ENCODE measurements at places on chromosomes 13 and 19. TPM values are rescaled to one million over a fixed set of nuclear protein-coding genes. Genes with fewer than 3 reads are reported as not detected.

ERFL gene
- not detected for total RNA-seq

DNA sequence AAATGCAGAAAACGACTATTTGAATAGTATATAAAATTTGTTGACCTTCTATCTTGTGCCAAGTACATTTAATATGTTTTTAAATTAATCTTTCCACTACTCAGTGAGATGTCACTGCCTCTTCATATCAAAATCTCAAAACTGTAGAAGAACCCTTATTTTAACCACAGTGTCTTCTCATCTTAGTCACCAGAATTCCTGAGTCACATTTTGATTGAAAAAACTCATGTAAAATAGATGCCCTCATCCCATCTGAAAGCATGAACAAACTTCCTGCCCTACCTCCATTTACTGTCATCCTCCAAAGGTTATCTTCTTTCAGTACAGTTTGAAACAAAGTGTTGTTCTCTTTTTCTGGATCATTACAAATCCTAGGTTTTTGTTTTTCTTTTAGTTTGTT, 1215.4 kb downstream of the PCDH9 start:
- H3K36me3 ChIP-seq, result no peaks in the 10 kb centered on the region
- no peak overlapping the region for H3K27ac ChIP-seq
- H3K4me1 ChIP-seq, result no peaks in the 10 kb centered on the region
- no peak for DNase-seq

DNA sequence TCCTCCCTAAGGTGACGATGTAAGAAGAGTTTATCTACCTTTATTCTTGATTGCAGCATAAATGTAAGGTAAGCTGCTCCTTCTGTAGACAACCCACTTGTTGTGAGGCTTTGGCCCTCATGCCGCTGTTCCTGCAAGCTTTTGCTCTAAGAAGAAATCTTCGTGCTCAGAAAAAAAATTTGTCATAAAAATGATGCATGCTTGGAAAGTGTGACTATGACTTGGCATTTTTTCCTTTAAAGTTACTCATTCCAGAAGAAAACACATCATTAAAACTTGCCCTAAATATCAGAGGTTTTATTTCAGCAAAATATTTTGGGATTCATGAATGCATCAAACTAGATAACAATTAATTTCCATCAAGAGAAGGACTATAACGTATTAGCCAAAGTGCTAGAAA, 39.8 kb downstream of the KCTD12 start:
- H3K4me1 ChIP-seq, result no peaks in the 10 kb centered on the region
- H3K27me3 ChIP-seq, result no peaks in the 10 kb centered on the region
- no peak for DNase-seq
- peak overlapping the region; percentile 12 for H3K27ac ChIP-seq
- no peaks in the 10 kb centered on the region for H3K36me3 ChIP-seq

DNA sequence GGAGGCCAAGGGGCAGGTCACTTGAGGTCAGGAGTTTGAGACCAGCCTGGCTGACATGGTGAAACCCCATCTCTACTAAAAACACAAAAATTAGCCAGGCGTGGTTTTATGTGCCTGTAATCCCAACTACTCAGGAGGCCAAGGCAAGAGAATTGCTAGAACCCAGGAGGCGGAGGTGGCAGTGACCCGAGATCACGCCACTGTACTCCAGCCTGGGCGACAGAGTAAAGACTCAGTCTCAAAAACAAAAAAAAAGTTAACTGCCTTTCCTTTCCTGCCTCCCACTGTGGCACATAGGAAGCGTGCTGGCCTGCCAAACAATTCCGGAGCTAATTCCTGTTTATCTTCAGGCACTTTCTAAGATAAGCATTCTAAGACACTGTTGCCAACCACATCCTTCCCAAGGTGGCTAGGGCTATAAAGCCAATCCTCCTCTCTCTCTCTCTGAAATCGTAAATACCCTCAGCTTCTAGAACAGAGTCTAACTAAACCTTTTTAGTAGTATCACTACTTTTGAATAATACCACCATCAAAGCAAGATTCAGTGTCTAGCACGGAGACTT, 21.6 kb downstream of the SLC25A30 start:
- peaks cover 18% of the 10 kb centered on the region for H3K36me3 ChIP-seq
- no peak overlapping the region for H3K4me3 ChIP-seq
- H3K4me1 ChIP-seq, result no peaks in the 10 kb centered on the region
- H3K27me3 ChIP-seq, result no peaks in the 10 kb centered on the region
- no peak for DNase-seq
- H3K27ac ChIP-seq, result no peak overlapping the region

BEST2 gene
- not detected for total RNA-seq

CDC42EP5 gene
- total RNA-seq, result 16.6 TPM

DNA sequence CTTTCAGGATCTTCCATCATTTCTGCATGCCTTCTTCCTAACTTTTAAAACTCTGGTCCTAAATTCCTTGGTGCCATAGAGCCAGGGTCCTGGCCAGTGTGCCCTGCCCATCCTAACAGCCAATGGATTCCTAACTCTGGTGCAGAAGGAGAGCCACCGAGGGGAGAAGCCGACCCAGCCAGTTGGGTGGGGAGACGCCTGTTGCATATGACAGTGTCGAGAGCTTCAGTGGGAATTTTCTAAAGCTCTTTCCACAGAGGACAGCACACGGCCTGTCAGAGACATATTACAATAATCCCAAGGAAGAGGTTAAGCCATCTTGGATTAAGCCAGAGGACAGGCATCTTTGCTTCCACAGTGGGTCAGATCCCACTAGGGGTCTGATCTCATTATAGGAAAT, 180.4 kb downstream of the ZNF536 start:
- H3K27me3 ChIP-seq, result no peaks in the 10 kb centered on the region
- no peak overlapping the region for H3K4me3 ChIP-seq
- no peak for DNase-seq
- no peaks in the 10 kb centered on the region for H3K36me3 ChIP-seq
- H3K27ac ChIP-seq, result no peak overlapping the region
- no peaks in the 10 kb centered on the region for H3K4me1 ChIP-seq

GRCh38 chr13:68417801-68418200, 1187.7 kb upstream of the PCDH9 start:
- H3K36me3 ChIP-seq, result no peaks in the 10 kb centered on the region
- H3K4me3 ChIP-seq, result no peak overlapping the region
- H3K27ac ChIP-seq, result no peak overlapping the region
- no peaks in the 10 kb centered on the region for H3K27me3 ChIP-seq
- no peaks in the 10 kb centered on the region for H3K4me1 ChIP-seq

GRCh38 chr13:112702986-112703379, 13.1 kb downstream of the ATP11A start:
- H3K4me1 ChIP-seq, result peaks cover 7% of the 10 kb centered on the region
- DNase-seq, result peak; percentile 25
- H3K36me3 ChIP-seq, result no peaks in the 10 kb centered on the region
- H3K4me3 ChIP-seq, result no peak overlapping the region
- no peaks in the 10 kb centered on the region for H3K27me3 ChIP-seq
- no peak overlapping the region for H3K27ac ChIP-seq

CCDC194 gene
- total RNA-seq, result not detected

EFNA2 gene
- total RNA-seq, result not detected

DNA sequence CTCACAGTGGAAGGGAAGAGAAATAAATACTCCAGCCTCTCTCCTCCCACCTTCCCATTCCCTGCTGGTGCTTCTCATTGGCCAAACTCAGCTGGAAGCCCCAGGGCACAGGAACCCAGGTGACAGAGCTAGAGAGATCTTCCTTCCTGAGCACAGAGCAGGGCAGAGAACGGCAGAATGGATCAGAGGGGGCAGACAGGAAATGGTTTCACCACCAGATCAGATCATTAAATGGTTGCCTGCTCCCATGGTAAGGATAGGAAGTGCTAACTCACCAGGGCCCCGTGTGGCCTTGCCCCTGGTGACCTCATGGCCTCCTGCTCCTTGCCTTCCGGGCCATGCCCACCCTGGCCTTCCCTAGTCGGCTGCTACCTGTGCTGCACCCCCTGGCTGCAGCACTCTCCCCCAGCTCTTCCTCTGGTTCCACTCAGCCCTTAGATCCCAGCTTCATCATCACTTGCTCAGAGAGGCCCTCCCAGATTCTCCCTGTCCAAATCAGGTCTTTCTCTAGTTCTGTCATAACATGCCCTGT, 108.7 kb downstream of the DPF1 start:
- no peak overlapping the region for H3K4me3 ChIP-seq
- no peak overlapping the region for H3K27ac ChIP-seq
- no peaks in the 10 kb centered on the region for H3K27me3 ChIP-seq
- DNase-seq, result no peak
- no peaks in the 10 kb centered on the region for H3K4me1 ChIP-seq

DNA sequence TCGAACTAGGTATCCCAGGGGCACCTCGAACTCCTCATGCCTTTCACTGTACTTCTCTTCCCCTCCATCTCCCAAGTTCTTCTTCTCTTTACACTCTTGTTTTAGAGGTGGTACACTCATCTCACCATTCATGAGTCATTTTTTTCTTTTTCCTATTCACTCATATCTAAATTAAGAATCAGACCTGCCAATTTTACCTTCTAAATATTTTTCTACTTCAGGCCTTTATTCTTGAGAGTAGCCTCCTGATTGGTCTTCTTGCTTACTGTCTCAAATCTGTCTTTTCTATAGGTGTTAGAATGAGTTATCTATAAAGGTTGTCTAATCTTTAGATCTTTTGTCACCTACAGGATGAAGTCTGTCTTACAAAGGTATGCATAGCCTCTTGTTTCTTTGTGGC, 20.7 kb downstream of the TDRD3 start:
- H3K27ac ChIP-seq, result no peak overlapping the region
- no peak for DNase-seq
- H3K4me3 ChIP-seq, result no peak overlapping the region

FBN3 gene
- total RNA-seq, result not detected

LILRB2 gene
- total RNA-seq, result 3.6 TPM

CYSLTR2 gene
- 2.0 TPM for total RNA-seq

GRCh38 chr13:110699148-110700145, 6.5 kb downstream of the CARS2 start:
- H3K36me3 ChIP-seq, result peaks cover 40% of the 10 kb centered on the region
- H3K27ac ChIP-seq, result no peak overlapping the region
- no peaks in the 10 kb centered on the region for H3K4me1 ChIP-seq
- no peak overlapping the region for H3K4me3 ChIP-seq
- DNase-seq, result peak; percentile 36

DNA sequence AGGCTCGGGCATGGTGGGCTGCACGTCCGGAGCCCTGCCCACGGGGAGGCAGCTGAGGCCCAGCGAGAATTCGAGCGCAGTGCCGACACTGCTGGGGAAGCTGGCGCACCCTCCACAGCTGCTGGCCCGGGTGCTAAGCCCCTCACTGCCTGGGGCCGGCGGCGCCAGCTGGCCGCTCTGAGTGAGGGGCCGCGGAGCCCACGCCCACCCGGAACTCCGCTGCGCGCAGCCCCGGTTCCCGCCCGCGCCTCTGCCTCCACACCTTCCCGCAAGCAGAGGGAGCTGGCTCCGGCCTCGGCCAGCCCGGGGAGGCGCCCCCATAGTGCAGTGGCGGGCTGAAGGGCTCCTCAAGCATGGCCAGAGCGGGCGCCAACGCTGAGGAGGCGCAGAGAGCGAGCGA, 2080.4 kb downstream of the PCDH9 start:
- no peak overlapping the region for H3K27ac ChIP-seq
- H3K4me3 ChIP-seq, result no peak overlapping the region
- no peaks in the 10 kb centered on the region for H3K27me3 ChIP-seq
- H3K36me3 ChIP-seq, result no peaks in the 10 kb centered on the region
- no peaks in the 10 kb centered on the region for H3K4me1 ChIP-seq

- peak overlapping the region; percentile 76 for H3K4me3 ChIP-seq
- no peaks in the 10 kb centered on the region for H3K4me1 ChIP-seq
- H3K36me3 ChIP-seq, result no peaks in the 10 kb centered on the region
- peak; percentile 92 for DNase-seq
Observed at GRCh38 chr19:55116232-55116858, 1.1 kb downstream of the PPP1R12C start.

KCNN4 gene
- total RNA-seq, result 3.3 TPM

GRCh38 chr19:17346109-17346671, 8.8 kb downstream of the GTPBP3 start:
- peak overlapping the region; percentile 53 for H3K27ac ChIP-seq
- H3K4me1 ChIP-seq, result peaks cover 25% of the 10 kb centered on the region
- DNase-seq, result peak; percentile 83
- no peaks in the 10 kb centered on the region for H3K36me3 ChIP-seq
- no peak overlapping the region for H3K4me3 ChIP-seq
- H3K27me3 ChIP-seq, result peaks cover 17% of the 10 kb centered on the region

SHISA7 gene
- total RNA-seq, result 0.41 TPM

SOX1 gene
- 0.36 TPM for total RNA-seq

SBK2 gene
- not detected for total RNA-seq

SPRYD7 gene
- 9.1 TPM for total RNA-seq

FGF22 gene
- 1.7 TPM for total RNA-seq

NXNL1 gene
- total RNA-seq, result not detected

Data from sigmoid colon (tissue), 7 donors.